C1 segment of cervical spinal cord (tissue), 14 donors: ENCODE measurements at places on chromosomes 4 and X.

- no peak for DNase-seq
Measured at GRCh38 chr4:188534917-188535316, 395.7 kb downstream of the TRIML1 start.

DNA sequence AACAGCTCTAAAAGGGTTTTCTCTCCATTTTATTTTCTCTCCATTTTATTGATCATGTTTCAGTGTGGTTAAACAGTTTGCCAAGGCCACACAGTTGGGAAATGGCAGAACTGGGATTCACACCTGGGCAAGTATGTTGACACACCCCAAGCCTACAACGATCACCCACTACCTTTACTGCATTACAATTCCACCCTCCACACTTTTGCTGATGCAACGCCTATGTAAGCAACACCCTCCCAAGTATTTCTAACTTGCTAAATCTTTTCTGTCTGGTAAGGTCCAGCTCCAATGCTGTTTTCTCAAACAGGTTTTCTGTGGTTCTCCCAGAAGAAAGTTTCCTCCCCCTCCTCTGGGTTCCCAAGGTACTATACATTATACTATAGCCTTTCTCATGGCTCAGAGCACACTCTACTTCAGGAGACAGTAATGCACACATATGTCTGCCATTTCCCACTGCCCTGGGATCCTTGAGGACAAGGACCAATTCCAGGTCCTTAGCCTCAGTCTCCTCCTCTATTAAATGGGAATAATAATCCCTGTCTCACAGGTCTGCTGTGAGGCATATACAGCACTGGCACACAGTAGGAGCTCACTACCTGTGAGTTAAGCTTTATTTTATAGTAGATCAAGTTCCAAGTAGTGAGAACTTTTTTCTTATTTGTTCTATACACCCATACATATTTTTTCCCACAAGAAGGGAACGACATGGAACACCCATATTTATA is 27.9 kb downstream of the IQSEC2 start:
- DNase-seq = no peak

- DNase-seq = no peak
Measured at GRCh38 chrX:97009391-97009790, 125.7 kb downstream of the RPA4 start.

DNA sequence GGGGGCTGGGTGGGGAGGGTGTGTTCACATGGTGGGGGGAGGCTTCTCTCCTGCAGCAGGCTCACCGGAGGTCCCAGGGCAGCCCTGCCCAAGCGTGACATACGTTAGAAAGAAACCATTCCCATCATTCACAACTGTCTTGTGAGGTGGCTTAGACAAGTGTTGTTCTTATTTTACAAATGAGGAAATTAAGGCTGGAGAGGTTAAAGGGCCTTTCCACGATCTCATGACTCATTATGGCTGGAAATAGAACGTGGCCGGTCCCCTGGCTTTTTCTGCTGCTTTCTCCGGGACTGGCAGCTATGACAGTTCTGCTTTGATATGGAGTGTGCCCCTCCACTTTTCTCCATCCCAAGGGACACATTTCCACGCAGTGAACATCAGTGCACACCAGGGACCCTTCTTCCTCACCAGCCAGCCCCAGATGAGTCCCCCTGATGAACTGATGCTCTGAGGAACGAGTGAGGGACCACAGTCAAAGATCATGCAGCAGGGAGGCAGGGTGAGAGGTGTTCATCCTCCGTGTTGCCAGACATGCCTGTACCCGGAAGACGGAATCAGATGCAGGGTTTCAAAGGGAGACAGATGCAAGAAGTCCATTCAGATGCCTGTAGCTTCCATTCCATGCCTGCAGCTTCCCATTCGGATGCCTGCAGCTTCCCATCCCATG is 64.0 kb upstream of the ACSL1 start:
- DNase-seq = no peak

DNA sequence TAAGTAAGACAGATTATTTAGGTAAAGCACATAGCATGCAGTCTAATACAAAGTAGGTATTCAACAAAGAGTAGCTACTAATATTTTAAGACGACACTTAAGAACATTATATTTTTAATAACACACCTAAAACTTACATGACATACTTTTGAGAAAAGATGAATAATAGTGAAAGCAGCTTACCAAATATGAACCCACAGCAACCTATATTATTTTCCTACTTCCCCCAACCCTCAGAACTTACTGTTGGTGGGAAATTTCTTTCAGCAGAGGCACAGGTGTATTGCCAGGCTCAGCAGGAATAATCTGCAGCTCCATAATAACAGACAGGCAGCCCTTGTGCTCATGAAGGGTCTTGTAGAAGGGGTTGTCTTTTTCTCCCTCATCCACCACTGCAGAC is 498.9 kb downstream of the GLUD2 start:
- no peak for DNase-seq

- no peak for DNase-seq
Measured at GRCh38 chr4:180727478-180727877, 1515.7 kb upstream of the TENM3 start.

DNA sequence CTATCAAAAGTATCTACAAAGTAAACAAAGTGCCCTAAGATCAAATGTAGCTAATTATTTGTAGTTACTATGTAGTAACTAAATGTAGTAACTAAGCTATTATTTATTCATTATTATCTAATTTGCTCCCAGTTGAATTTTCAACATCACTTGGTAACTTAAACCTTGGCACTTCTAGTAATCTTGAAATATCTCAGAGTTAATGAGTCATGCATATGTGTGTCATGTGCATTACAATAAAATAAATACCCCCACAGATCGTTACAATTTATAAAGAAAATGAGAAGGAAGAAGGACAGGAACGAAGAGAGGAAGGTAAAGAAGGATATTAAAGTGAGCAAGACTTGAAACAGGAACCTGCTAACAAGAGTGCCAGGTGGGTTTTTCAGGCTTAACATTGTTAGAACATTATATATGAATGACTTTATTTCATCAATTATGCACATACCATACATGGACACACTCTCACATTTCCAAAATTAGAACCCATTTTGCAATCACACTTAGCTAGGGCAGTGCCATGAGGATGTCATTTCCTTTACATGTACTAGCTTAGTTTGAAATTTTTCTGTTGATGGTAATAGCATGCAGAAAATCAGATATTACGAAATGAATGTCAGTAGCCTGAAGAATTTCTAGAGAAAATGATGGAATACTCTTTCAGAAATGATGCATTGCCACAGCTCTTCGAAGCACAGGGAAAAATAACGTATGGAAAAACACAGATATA is 1670.4 kb upstream of the AGA start:
- DNase-seq = no peak

GRCh38 chr4:136800248-136800647 is 732.0 kb downstream of the PCDH18 start:
- no peak for DNase-seq

DNA sequence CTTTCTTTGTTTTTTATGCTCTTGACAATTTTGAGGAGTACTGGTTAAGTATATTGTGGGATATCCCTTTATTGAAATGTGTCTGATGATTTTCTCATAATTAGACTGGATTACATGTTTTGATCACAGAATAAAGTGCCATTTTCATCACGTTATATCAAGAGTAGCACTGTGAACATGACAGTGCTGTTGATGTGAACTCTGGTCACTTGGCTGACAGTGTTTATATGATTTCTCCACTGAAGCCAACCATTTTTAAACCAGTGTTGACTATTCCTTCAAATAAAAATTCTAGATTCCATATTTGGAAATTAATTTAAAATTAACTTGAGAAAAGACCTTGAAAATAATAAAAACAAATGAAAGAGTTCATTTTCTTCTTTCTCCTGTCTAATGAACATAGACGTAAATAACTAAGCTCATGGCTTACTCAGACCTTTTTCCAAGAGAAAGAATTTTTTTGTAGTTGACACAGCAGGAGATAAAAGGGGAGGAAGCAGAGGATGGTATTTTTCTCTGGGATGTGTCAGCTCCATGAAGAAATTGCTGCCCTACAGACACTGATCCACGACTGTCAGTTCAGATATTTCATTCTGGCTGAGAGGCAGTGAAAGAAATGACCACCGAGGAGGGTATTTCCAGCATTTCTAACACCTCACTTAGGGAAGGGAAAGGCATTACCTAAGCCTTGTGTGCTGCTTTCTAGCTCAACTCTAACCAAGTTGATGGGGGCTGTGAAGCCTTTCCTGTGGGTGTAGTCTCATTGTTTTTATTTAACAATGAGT is 150.9 kb upstream of the ANK2 start:
- DNase-seq = no peak
